ENCODE measurements at places on chromosomes 5 and 9.
A peak's percentile ranks its signal among the peaks of the same experiment; 100 is the strongest.

GRCh38 chr5:165321912-165322311 lies 1816.5 kb downstream of the MAT2B start:
- DNase-seq: peak; percentile 75

GRCh38 chr5:17989036-17989435 lies 354.8 kb downstream of the TAF11L14 start:
- DNase-seq: no peak

DNA sequence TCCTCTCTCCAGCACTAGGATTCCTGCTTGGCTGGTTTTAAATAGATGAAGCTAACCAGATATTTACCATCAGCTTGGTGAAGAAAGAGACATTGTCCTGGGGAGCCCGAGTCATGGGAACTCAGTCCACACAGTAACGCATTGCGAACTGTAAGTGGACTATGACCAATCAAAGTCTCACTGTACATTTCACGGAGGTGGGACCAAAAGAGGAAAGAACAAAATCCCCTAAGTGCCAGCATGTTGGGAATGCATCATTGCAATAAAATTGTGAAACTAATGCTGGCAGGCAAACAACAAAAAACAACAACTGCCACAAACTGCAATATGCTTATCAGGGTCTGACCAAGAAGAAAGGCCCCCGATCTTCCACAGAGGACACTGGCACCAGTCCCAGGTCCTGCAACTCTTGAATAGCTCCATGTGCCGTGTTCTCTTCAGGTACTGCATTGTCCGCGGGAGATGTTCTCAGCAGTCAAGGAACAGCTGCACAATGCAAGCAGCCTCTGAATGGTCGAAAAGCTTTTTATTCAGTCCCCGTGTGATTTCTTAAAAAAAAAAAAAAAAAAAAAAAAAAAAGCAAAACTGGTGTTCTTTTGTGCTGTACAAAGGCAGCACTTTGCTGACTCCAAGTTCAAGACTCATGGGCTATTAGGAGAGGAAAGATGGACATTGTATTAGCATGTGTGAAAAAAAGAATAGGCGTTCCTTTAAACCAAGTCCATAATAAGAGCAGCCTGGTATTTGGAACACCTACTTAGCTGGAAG lies 38.1 kb downstream of the SEMA6A start:
- no peak for DNase-seq

GRCh38 chr5:40678026-40678425 lies 1.7 kb upstream of the PTGER4 start:
- no peak for DNase-seq

DNA sequence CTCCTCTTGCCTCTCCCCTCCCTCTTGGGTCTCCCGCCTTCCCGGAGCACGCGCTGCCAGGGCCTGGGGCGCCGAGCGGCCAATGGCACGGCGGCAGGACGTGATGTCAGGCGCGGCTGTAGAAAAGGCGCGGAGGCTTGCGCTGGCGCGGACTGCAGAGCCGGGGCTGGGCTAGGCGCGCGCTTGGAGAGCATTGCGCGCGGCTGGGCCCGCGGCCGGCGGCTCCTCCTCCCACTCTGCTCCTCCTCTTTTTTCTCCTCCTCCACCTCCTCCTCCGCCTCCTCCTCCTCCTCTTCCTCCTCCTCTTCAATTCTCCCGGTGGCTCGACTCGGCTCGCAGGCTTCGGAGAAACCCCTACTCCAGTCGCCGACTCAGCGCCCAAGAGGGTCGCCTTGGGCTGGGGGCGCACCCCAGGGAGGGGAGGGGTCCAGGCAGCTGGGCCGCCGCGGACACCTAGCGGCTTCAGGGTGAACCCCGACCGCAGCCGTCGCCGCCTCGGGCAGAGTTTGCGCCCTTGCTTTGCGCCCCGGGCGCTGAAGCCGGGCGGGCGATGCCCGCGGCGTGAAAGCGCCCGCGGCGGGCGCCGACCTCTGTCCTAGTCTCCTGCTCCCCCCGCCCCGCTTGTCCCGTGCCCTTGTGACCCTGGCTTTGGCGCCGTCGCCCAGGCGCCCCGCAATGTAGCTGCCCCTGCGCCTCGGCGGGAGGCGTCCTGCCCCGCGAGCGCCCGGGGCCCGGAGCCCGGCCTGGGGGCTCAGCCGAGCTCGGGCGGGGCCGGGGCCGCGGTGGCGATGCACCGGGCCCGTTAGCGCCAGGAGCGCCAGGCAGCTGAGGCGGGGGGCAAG lies at the start of gene LHX2:
LHX2 (plus strand) TSS at position 309 of the 842 bp plus-strand sequence. CDS start 581 bp downstream, outside the sequence.
- DNase-seq: peak; percentile 73

- DNase-seq: peak; percentile 44
Observed at GRCh38 chr9:85599540-85600105, 142.1 kb downstream of the AGTPBP1 start.

DNA sequence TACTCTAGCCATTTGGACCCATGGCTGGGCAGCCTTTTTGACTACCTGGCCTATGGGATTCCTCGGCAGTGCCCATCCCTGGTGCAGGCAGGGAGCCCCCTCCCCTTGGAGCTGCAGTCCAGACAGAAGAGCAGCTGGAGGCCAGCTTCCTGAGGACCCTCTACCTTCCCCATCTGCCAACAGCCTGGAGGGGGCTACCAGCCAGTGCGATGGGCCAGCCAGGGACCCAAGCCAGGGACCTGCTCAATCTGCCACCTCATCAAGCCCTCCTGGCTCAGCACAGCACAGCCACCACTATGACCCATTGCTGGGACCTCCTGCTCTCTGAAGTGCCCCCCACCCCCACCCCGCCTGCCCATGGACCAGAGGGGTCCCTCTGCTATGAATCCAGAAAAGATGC lies 22.6 kb upstream of the TDRD7 start:
- DNase-seq: no peak

GRCh38 chr5:169796731-169797130 lies 159.7 kb downstream of the DOCK2 start:
- peak; percentile 29 for DNase-seq

DNA sequence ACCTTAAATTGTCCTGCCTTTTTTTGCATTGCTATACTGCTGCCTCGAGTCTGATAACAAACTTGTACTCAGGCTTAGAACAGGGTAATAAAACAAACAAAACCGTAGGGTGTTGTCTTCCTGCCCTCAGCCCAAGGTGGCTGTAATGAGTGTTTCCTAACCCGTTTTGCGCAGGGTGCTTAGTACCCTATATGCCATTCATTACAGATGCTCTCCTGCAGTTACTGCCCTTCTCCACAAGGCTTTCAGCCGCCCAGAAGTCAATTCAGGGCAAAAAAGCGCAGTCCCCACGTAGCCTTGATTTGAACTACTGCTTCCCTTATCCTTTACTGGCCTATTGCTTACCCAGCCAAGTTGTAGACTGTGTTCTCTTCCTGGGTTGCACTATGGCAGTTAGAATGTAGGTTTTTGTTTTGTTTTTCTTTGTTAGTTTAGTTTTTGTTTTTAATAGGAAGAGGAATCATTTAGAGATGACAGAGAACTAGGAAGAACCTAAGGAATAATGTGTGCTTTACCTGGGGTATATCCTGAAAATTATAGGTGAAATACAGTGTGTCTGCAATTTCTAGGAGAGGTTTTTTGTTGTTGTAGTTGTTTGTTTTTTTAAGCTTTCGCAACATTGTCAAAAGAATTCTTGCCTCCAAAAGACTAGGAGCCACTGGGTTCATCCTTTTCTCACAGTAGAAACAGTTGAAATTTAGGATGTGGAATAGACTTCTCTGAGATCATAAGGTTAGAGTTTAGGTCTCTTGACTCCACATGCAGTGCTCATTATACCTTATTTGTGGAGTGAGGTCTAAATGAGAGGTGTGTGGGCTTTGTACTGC lies 1.3 kb downstream of the HMGXB3 start:
- DNase-seq: peak; percentile 64

DNA sequence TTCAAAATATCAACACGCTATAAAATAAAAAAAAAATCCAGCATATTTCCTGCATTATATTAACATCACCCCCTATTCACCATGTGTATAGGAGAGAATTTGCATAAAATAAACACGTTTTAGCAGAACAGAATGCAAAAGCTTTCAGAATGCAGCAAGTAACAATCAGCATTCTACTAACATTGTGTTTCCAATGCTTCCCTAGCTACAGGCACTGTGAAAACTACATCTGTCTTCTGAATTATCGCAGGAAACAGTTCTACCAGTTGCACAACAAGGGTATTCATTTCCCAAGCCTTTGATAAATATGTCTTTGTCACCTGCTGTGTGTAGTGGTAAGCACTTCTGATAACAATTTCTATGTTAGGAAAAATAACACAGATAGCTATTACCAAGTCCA lies 1015.8 kb downstream of the CDH18 start:
- no peak for DNase-seq

DNA sequence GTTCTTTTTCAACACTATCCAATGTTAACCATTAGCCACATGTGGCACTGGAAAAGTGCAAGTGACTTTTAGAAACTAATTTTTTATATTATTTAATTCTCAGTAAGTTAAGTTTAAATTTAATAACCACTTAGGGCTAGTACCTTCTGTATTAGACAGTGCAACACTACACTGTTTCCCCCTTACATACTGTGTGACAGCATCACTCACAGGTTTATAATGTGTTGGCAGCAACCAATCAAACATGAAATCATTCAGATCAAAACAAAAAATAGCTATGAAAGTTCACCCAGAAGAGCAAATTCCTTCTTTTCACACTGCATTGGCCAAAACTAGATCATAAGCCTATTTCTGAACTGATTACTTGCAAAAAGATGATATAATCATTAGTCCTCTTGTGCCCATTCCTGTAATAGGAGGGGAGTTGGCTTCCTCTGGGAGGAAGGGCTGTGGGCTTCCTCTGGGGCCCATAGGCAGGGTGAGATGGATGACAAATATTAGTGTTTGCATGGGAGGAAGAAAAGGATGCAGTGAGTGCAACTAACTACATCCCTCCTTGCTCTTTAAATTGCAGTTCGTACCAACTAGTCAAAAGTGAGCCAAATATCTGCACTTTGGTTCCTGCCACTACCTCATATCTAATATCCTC lies 708.1 kb upstream of the RGMB start:
- DNase-seq: peak; percentile 5

DNA sequence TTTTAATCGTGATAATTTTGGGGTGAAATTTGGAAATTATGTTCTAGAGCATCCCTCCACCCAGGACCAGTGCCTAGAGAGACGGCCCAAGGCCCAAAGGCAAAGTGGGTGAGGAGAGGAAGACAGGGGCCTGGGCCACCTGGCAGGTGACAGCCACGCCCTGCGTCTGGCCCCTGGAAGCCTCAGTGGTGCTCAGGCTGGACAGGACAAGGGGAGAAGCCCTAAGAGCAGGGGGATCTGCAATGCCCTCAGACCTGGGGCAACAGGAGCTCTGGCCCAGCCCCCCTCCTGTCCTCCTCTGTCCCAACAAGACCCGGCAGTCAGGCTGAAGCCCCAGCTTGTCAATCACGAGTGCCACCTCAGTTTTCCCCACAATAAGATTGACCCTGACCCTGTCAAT lies 134.8 kb downstream of the ADAMTS2 start:
- DNase-seq: no peak

- DNase-seq: no peak
Observed at GRCh38 chr5:102863764-102864560, 108.9 kb downstream of the PAM start.

GRCh38 chr5:137342764-137343163 lies 156.4 kb downstream of the SPOCK1 start:
- DNase-seq: peak; percentile 71

GRCh38 chr5:81402192-81402930 lies 8.4 kb upstream of the ACOT12 start:
- no peak for DNase-seq

GRCh38 chr5:32304622-32305021 lies 8.1 kb downstream of the MTMR12 start:
- no peak for DNase-seq

- no peak for DNase-seq
Observed at GRCh38 chr9:92882276-92882675, 4.4 kb upstream of the ZNF484 start.

GRCh38 chr9:35490910-35491465 lies 1.1 kb downstream of the RUSC2 start:
- DNase-seq: peak; percentile 57

GRCh38 chr5:107302441-107302840 lies 368.3 kb downstream of the EFNA5 start:
- DNase-seq: no peak

GRCh38 chr9:121751686-121752445 lies 100.4 kb downstream of the DAB2IP start:
- DNase-seq: no peak

- no peak for DNase-seq
Observed at GRCh38 chr5:130966990-130967525, 198.0 kb downstream of the HINT1 start.

GRCh38 chr9:111179577-111179976 lies 141.3 kb upstream of the LPAR1 start:
- DNase-seq: peak; percentile 20

GRCh38 chr9:16413509-16414016 lies 456.9 kb downstream of the BNC2 start:
- DNase-seq: peak; percentile 92

GRCh38 chr9:21506626-21507482 lies 24.7 kb upstream of the IFNE start:
- peak; percentile 91 for DNase-seq

DNA sequence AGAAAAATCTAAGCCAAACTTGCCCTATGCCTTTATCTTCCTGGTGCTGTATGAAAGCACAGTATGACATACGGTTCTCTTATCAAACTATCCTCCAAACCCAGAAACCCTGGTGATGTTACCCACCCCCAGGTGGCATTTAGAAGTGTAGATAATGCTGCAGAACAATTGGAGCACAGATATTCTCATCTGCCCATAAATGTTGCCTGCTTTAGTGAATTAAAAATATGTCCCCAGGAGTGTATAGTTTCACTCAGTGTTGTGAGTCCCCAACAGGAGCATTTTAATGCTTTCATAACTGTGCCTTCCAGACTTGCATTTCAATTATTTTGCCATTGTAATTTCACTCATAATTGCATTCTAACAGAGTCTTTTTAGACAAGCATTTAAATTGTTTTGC lies 50.8 kb downstream of the SV2C start:
- no peak for DNase-seq

DNA sequence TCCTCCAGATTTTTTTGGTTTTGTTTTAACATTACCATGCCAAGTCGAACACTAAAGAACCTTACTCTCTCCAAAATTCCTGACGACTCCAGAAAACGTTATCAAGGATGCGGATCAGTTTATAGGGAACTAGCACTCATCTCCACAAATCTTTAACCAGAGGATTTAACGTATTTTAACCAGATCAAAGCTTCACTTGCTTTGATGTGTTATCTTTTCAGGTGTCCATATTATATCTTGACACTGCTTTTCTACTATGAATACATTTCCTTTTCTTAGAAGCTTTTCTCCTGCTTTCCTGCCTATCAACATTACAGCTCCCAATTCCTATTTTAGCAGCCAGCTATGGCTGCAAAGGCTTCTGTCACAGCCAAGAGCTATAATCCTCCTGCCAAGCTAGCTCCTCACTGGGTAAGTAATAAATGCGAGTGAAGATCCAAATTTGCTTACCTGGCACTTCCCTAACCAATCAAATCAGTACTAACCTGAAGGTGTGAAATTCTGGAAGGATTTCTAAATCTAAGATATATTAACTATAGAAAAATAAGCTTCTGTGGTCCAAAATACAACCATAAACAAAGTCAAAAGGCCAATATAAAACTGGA lies 60.2 kb downstream of the CDC14B start:
- DNase-seq: no peak
